Right atrium auricular region (tissue), 2 donors: ENCODE measurements at places on chromosomes 12 and 14. TPM values are rescaled to one million over a fixed set of nuclear protein-coding genes. Genes with fewer than 3 reads are reported as not detected.

- H3K36me3 ChIP-seq = no peaks in the 10 kb centered on the region
- no peak for DNase-seq
- H3K4me3 ChIP-seq = no peak overlapping the region
- no peak overlapping the region for H3K27ac ChIP-seq
- H3K27me3 ChIP-seq = no peaks in the 10 kb centered on the region
- no peaks in the 10 kb centered on the region for H3K4me1 ChIP-seq
Observed at GRCh38 chr14:38960946-38961531, 142.0 kb downstream of the SEC23A start.

DNA sequence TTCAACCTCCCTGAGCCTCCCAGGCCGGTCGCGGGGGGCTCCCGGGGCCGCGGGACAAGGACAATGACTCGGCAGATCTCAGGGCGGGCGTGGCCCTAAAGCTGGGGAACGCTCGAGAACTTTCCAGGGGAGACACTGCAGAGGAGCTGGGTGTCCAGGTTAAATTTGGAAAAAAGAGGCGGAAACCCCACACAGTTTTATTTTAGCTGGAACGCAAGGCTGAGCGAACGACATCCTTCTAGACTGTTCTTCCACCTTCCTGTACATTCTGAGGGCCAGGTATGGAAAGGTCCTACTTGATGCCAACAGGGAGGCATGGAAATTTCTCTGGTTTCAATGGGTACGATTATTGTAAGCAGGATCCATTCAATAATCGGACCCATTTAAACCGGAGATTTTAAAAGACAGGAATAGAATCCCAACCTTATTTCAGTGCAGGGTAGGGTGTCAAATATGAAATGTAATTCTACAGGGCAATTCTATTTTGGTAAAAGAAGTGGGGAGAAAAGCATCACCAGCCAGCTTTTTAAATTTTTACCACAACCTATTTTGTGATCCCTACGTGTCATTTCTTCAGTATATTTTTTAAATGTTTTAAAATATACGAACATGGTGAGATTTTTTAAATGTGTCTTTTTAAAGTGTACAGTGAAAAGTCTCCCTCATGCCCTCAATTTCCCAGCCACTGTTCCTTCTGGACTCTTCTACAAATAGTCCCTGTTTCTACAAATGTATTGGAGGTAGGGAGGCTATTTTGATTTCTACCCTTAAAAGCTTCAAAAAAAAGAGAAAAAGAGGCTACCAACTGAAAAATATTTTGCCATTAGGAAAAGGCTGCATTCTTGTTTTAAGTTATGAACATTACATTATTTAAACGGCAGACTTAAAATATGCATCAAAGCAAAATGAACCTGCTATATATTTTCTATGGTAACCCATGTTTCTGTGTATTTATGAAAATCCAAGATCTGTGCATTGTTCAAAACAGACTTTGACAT is 1.1 kb upstream of the UBC start:
- peak overlapping the region; percentile 100 for H3K27ac ChIP-seq
- H3K4me1 ChIP-seq = peaks cover 69% of the 10 kb centered on the region
- peaks cover 36% of the 10 kb centered on the region for H3K36me3 ChIP-seq
- no peak for DNase-seq
- peak overlapping the region; percentile 78 for H3K4me3 ChIP-seq

- H3K27ac ChIP-seq = no peak overlapping the region
- H3K4me1 ChIP-seq = no peaks in the 10 kb centered on the region
- H3K36me3 ChIP-seq = no peaks in the 10 kb centered on the region
Observed at GRCh38 chr14:85811340-85811739, 281.4 kb downstream of the FLRT2 start.

The DAD1 gene
- total RNA-seq = 251 TPM
